Stimulated activated memory B cell treated with anti-CD40 and anti-IgM and Interleukin-4, amounts not matched to agents 10 μg/mL and 1 μg/mL and 100 μg/mL, for 72 hours (primary cell): ENCODE measurements at places on chromosomes 12 and 14.

DNA sequence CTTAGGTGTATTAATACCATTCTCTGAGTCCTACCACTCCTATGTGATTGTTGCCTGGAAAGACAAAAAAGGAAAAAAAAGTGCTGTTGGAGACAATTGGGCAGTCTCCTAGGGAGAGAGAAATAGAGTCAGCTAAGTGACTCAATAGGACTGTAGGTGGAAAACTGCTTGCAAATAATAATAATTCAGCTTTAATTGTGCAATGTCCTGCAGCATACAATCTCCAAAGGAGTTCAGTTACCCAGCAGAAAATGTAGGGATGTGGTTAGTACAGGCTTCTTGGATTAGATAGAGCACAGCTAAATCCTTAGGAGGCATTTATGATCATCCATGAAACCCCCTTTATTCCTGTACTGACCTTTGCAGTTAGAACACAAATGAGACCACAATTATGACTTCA, 3.0 kb upstream of the SRSF9 start:
- ATAC-seq, result no peak

DNA sequence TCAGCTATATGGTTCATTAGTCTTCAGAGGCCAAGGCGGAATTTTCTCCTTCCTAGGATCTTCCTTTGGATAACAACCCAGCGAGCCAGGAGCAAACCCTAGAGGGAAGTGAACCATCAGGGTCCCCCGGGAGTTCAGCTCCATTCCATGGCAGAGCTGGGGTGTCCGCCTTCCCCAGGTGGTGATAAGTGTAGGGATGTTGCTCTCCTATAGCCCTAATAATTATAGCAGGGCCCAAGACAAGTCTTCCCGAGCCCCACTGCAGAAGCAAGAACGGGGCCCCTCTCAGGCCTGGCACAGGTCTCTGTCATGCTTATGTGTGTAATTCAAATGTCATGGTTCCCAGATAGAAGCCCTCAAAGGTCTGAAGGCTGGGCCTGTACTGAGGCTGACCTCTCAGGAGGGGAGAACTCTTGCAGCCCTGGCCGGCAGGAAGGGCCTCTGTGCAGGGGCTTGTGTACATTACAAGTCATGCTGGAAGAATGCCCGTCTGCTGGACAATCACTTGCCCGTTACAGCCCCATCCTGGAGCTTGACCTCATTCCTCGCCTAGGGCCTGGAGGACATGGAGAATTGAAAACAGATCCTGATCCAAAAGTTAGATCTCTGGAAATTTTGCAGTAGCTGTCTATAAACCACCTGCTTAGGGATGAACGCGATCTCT, 17.3 kb downstream of the LRTM2 start:
- ATAC-seq, result no peak

DNA sequence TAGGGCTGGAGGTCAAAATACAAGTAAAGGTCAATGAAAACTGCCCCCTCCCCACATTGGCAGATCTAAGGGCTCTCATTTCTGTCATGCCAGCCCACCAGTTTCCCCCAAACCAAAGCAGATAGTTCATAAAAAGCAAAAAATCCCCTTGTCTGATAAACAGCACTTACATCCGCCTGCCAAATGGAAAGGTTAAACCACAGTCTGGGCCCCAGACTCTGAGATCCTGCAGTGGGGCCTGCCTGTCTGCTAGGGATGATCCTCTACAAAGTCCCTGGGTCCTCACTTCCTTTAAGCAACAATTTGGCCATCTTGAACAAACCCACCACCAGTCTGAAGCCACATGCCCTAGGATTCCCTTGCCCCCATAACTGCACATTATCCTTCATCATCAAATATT, 9.7 kb upstream of the RPS26 start:
- no peak for ATAC-seq

DNA sequence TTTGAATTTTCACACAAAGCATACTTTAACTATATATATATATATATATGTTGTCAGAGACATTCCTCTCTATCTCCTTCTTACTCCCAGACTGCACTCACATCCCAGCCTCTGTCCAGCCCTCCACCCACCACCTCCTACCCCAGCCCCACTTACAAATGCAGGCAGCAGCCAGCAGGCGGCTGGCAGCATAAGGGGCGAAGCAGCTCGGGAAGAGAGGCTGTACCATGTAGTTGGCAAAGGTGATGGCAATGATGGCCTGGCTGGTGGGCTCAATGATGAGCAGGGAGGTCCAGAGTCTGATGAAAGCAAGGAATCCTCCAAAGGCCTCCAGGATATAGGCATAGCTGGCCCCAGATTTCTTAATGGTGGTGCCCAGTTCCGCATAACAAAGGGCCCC, 2.5 kb downstream of the SLC7A7 start:
- ATAC-seq, result no peak

- ATAC-seq, result no peak
Measured at GRCh38 chr12:30953951-30954751, 27.6 kb downstream of the TSPAN11 start.

GRCh38 chr12:48969833-48970701, 1.5 kb downstream of the WNT10B start:
- peak; percentile 59 for ATAC-seq

GRCh38 chr14:90846511-90846910, 30.3 kb upstream of the TTC7B start:
- no peak for ATAC-seq

DNA sequence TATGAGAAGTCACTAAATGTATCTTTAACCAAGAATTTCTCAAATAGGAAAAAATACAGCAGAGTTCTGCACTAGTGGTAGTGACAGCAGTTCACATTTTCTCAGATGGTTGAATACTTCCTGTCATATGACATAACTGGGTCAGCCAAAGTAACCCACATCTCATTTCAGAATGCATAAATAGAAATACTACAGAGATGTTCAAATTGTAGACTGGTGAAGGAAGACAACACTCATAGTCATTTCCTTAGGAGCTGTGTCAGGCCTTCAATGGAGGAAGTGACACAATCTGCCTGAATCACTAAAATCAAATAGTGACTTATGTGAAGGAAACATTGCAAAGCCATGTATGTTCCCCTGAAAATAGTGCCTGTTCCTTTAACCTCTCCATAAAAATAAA, 32.4 kb downstream of the FERMT2 start:
- peak; percentile 87 for ATAC-seq
